ENCODE measurements at places on chromosomes 13 and 19.

- no peak for DNase-seq
Measured at GRCh38 chr19:36482876-36483275, 6.5 kb downstream of the ZNF566 start.

DNA sequence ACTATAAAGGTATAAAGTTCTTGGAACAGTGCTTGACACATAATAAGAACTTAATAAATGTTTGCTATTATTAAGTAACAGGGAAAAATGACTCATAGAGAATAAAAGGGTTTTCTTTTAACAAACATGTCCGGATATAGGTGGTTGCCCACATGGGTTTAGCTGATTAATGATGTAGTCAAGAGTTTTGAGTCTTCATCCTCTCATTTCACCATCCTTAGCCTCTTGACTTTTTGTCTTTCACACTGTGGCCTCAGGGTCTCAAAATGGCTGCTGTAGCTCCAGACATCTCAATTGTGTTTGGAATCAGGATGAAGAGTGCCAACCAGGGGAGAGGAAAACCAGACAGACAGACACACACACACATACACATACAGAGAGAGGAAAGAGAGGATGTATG is 97.9 kb downstream of the HSPH1 start:
- no peak for DNase-seq

GRCh38 chr13:62320129-62321108 is 904.8 kb upstream of the PCDH20 start:
- no peak for DNase-seq

DNA sequence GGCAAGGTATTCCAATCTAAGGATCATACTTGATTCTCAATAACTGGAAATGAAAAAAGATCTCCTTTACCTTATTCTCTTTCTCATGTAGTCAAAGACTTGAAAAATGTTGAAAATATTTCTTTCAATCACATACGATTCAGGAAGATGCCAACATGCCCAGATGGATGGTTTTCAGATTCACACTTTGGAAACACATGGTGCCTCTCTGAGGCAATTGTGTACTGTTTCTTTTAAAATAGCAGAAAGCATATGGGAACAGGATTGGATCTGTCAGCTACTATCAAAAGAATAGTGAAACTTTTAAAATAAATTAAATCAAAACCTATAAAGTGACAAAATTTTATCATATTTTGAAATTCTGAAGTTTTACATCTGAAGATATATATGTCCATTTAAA is 222.4 kb downstream of the SPRY2 start:
- no peak for DNase-seq

DNA sequence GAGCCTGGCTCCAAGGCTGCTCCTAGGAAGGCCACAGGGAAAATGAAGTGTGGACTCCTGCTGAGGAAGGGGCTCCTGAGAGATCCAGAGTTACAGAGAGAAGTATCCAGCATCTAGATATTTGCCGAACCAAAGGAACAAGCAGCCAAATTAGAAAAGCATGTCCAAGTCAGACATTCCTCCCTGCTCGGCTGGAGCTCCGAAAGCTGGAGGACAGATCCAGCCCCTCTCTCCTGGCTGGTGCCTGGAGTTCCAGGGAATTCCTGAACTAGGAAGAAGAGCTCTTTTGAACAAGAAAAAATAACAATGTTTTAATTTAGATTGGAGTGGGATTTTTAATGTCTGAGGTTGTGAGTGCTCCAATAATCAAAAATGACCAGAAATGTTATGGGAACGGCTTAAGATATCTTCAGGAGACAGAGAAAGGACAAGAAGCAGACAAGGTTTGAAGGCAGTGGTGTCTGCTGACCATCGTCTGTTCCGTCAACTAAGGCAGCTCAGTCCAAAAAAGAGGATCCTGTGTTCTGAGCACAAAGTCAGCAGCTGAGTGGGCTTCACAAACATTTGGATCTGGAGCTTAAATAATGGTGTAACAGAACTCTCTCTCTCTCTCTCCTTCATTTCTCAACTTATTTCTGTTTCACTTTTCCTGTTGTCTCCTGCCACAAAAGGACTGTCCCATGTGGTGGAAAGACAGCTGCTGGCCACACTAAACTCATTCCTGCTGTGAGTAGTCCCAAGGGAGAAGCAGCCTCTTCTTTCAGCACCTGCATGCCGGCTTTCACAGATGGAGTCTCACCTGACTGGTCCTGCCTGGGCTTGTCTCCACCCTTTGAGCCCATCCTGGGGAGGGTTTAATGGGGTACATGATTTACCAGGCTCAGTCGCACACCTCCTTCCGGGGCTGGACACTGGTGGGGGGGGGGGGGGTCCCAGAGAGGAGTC is 31.5 kb upstream of the IRS2 start:
- DNase-seq, result no peak

Measured in nucleus accumbens (tissue), 56 donors.